ENCODE measurements at places on chromosomes 16 and 17.

- no peak for DNase-seq
Observed at GRCh38 chr16:57348327-57348726, 10.3 kb upstream of the CCL22 start.

GRCh38 chr16:10182222-10183053 lies at the start of gene GRIN2A:
Gene GRIN2A, minus strand, starts transcription at chr16:10182428. Its CDS starts 2,017 bp downstream, at chr16:10180411.
- DNase-seq, result no peak

- no peak for DNase-seq
Observed at GRCh38 chr17:81317961-81318605, 23.0 kb upstream of the SLC38A10 start.

DNA sequence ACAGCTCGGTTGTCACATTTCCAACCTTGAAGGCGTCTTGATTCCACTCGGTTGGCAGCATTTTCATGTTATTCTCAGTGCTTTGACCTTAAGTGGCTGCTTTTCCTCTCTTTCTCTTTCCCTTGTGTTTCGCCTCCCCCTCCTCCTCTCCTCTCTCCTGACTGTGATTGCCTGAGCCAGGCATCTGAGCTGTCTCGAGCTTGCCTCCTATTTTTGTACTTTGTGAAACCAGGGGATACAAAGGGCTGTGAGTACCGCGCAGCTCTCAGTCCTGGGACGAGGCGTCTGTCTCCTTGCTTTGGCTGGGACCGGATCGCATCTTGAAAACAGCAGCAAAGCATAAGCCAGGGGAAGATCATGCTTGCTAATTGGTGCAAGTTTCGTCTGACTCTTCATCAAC lies 48.8 kb upstream of the SDK2 start:
- DNase-seq, result no peak

DNA sequence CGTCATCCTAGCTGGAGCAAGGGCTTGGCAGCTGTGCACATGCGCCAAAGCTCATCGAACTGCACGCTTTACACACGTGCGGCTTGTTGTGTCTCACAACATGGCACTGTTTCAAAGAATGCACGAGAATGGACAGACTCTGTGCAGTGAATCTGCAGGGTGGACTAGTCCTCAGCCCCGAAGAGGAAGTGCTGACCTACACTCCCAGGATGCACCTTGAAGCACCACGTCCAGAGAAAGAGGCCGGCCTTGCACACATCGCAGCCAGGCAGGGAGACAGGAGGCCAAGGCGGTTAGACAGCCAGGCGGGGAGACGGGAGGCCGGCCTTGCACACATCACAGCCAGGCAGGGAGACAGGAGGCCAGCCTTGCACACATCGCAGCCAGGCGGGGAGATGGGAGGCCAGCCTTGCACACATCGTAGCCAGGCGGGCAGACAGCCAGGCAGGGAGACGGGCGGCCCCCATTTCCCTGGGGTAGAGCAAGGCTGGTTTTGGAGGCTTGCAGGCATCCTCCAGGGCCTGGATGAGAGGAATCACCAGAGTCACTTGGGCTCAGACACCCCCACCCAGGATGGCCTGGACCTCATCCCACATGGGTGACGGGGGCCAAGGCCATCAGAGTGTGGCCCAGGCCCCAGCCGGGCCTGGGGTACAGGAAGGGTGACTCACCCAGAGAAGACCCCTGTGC lies 9.0 kb upstream of the CACNA1H start:
- DNase-seq, result no peak

GRCh38 chr16:20826039-20826566 lies 19.8 kb downstream of the REXO5 start:
- no peak for DNase-seq

DNA sequence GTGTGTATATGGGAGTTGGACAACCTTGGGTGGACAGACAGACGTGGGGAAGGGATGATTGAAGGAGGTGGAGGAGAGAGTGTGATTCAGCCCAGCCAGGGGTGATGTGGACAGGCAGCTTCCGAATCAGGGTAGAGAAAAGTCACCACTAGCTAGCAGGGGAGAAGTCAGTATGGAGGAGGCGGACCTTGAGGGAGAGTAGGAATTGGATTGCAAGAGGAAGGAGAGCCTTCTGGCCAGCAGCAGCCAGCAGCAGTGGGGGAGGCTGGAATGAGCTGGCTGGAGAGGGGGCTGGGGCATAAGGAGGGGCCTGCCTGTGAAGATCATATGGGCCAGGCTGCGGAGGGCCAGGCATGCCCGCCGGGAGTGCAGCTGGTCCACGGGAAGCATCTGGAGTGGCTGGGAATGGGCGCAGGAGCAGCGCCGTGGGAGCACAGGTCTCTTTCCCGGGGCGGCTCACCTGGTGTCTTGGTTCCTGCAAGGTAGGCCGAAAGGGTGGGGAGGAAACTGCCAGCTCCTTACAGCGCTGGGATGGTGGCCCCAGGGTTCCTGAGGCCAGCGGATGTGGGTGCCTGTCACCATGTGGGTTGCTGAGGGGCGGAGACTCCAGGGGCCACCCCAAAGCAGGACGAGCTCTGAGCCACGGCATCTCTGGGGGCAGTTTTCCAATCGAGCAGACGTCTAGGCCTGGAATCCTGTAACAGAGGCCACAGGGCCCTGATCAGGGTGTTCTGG lies 235.3 kb downstream of the SEC14L1 start:
- DNase-seq, result no peak

- no peak for DNase-seq
Observed at GRCh38 chr17:66655861-66656260, 179.1 kb upstream of the CACNG5 start.

DNA sequence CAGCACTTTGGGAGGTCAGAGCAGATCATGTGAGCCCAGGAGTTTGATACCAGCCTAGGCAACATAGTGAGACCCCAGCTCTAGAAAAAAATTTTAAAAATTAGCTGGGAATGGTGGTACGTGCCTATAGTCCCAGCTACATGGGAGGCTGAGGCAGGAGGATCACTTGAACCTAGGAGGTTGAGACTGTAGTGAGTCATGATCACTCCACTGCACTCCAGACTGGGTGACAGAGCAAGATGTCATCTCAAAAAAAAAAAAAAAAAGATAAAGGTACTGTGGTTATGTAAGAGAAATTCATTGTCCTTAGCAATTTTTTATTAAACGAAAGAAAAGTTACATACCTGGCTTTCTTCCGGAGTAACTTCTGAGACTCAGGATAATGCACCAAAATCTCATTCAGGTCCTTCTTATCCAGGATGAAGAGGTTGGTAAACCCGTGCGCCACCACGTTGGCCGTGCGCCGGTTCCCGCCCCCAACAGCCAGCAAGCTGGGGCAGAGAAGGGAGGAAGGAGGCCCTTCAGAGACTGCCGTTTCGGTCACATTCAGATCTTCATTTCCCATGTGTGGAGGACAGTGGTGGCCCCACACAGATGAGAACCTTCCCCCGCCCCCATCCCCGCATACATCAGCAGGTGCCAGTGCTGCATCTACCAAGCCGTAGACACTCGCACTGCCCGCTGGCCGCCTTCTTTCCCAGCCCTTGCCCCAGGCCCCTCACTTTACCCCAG lies 73.7 kb downstream of the CNGB1 start:
- no peak for DNase-seq

DNA sequence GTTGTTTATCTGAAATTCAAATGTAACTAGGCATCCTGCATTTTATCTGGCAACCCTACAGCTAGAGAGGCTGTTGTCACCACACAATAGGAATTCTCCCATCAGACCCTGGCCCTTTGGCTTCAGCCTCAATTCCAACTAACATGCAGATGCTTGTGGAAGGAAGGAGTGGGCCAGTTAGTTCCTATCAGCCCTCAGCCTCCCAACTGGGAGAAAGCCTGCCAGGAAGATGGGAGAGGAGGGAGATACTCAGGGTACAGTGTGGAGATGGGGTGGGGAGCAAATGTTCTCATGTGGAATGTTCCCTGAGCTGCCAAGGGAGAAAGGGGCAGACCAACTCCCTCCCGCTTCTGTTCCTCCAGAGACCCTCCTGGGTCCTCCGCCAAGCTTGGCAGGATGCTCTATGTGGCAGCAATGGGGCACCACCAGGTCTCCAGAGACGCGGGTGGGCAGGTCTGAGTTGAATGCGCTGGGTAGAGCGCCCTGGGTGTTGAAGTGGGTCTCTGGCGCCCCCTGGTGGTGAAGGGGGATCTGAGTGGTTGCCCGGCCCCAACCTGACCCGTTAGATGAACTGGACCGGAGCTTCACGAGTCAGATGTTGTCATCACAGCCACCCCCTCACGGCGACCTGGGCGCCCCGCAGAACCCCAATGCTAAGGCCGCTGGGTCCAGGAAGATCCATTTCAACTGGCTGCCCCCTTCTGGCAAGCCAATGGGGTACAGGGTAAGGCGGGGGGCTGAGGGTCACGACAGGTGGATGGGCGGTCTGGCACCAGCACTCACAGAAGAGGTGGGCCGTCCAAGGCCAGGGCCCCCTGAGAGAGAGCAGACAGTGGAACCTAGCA lies 15.2 kb downstream of the GALK1 start:
- DNase-seq, result peak; percentile 35

DNA sequence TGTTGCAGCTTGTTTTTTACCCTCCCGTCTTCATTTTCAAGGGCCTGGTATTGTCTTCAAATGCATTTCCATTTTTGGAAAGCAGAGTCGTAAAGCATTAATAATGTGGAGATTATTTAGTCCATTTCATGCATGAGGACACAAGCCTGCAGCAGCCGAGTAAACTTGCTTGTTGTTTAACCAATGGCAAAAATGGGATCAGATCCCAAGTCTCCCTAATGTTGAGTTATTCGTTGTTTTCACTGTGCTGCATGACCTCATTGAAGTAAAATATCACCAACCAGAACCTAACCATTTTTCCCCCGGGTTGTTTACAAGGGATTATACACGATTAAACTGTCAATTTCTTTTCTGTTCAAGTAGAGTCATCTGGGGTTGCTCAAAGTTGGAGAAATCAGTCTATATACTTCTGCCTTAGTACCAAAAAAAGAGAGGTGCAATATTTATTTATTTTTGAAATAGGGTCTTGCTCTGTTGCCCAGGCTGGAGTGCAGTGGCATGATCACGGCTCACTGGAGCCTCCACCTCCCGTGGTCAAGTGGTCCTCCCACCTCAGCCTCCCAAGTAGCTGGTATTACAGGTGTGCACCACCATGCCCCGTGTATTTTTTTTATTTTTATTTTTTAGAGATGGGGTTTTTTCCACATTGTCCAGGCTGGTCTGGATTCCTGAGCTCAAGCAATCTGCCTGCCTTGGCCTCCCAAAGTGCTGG lies 12.4 kb downstream of the AMZ2 start:
- DNase-seq, result no peak

- no peak for DNase-seq
Observed at GRCh38 chr17:38719943-38720641, 10.0 kb upstream of the CISD3 start.

DNA sequence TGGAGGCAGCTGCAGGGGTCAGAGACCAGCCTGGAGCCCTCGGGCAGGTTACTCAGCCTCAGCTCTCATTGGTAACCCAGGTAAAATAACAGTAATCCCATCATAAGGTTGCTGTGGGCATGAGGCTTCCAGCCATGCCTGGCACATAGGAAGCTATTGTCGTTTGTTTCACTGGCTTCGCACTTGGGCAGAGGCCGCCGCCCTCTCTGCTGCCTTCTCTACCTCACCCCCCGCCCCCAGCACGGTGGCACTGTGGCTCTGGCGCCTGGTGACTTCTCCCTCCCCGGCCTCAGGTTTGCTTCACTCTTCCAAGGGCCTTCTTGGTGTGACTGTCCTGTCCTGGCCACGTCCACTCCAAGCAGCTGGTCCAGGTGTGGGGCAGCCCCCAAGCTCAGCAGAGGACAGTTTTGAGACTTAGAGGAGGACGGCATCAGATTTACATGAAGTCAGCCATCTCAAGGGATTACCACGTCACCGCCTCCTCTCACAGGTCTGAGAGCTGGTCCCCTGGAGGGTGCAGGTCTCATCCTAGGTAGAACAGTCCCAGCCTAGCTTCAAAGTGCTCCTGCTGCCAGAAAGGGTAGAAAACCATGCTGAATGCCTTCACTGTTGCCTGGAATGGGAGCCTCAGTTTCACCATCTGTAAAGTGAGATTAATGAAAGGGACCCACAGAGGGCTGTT lies 34.8 kb downstream of the SREBF1 start:
- DNase-seq, result no peak

GRCh38 chr16:65285128-65286048 lies 163.5 kb upstream of the CDH11 start:
- DNase-seq, result no peak

DNA sequence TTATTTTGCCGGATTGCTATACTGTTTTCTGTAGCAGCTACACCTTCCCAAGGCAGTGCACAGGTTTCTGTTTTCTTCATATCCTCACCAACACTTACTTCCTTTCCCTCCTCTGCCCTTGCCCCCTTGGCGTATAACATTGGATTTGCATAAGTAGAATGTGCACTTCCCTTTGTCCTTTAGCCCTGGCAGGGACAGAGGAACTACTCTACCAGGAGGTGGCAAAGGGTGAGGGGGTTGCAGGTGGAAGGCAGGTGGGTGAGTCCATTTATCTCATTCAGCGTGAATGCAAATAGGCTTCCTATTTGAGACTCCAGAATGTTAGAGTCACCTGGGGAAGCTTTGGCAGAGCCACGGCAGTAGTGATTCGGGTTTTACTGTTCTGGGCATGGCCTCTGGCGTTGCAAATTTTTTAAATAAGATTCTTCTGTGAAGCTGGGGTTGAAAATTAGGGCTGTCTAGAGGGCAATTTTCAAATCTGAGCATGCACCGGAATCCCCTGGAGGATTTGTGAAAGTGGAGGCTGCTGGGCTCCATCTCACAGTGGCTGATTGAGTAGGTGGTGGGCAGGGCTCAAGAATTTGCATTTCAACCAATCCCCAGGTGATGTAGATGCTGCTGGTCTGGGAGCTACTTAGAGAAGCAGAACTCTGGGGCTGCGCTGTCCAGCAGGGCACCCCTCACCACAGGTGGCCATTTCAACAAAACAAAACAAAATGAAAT lies 84.7 kb downstream of the PLCG2 start:
- DNase-seq, result no peak

DNA sequence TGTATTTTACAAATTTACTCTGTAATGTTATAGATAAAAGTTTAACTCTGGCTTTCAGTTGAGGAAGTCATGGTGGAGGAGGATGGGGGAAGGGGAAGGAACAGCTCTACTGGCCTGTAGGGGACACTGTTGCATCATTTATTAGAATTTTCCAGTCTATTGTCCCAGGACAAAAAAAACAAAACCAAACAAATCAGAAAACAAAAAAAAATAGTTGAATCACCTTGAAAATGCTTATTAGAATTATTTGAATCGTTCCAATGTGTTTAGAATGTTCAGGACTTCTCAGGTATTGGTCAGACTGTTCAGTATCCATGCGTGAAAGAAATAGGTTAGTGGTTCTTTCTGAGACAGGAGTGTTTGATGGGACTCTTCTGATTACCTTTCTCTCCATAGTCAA lies 242.0 kb downstream of the FTO start:
- no peak for DNase-seq

DNA sequence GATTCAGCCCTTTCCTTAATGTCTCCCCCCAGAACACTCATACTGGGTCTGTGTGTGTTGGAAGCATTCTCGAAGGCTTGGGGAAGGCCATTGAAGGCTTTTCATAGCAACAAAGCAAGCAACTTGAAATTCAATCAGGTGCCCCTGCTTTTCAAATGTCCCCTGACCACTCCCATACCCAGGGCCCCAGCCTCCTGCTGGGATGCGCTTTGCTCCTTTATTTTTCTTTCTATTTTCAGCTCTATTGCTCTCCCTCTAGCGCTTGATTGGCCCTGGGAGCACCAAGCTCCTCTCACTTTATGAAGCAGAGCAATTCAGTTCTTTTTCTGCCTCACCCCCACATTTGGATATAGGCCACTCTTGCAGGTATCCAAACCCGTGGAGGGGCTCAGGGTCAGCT lies 92.0 kb downstream of the WSCD1 start:
- no peak for DNase-seq

Measured in NCI-H1048 (cell line).